ENCODE measurements at places on chromosomes 13 and 19.

- no peak for DNase-seq
These were observed 25.2 kb downstream of the PAN3 start for GRCh38 chr13:28163587-28163986.

DNA sequence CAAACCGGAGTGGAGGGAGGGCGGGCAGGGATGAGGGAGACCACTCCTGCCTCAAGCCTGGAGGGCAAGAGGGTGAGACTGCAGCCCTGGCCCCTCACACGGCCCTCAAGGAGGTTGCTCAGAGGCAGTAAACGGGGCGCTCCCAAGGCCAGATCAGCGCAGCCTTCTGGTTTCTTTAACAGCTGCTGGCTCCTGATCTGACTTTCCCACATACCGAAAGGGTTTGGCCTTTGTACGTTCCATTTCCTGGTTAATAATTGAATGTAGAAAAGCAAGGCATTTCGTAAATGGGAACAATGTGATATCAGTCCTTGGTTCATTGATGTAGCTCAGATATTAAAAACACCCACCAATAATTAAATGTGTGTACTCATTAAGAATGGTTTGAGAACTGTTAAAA, 71.5 kb downstream of the GGACT start:
- DNase-seq: no peak

DNA sequence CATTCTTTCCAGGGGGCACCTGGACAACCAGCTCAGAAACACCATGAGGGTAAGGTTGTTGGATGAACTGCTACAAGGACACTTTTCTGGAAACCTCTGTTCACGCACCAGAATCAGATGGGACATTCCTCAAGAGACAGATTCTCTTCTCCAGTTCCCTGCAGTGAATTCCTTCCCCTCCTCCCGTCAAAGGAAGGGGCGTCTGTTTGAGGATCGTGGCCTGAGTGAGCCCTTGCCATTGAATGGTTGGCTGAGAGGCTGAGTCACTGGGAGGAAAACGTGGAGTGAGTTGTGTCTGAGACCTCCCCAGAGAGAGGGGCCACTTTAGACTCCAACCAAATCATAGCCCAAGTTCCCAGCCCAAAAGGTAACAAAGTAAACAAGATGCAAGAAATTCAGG, 79.4 kb upstream of the ZNF507 start:
- DNase-seq: no peak

GRCh38 chr19:20926796-20927195, 3.7 kb downstream of the ZNF85 start:
- no peak for DNase-seq

DNA sequence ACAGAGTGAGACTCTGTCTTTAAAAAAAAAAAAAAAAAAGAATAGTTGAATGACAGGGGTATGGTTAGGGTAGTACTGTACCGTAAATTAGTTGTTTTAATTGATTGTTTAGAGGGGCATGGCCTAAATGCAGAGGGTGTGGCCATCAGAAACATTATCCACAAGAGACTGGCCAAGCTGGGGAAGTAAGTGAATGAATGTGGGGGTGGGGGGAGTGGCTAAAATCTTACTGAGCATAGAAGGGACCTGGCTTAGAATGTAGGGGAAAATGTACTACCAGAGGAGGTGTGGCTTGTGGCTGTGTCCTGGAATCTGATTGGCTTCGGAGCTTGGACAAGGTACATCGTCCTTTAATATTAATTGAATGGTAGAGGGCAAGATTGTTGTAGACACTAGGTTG, 3.8 kb downstream of the BCL2L12 start:
- DNase-seq: no peak

GRCh38 chr13:95122063-95122462, 179.2 kb downstream of the ABCC4 start:
- DNase-seq: no peak

DNA sequence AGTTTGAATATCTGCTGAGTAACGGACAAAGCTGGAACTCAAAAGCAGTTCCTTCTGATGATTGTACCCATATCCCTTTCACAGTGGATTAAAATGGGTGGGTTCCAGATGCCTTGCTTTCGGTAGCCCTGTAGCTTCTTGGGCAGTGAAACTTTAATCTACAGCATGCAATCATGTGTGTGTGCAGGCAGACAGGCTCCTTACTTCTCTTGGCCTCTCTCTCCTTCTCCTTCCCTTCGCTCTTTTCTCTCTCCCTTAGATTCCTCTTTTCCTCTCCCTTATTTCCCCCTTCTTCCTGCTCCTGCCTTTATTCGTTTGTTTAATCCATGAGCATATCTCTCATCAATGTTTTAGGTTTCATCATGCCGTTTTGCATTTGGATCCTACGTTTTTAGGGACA, 8.1 kb downstream of the DGKH start:
- no peak for DNase-seq

DNA sequence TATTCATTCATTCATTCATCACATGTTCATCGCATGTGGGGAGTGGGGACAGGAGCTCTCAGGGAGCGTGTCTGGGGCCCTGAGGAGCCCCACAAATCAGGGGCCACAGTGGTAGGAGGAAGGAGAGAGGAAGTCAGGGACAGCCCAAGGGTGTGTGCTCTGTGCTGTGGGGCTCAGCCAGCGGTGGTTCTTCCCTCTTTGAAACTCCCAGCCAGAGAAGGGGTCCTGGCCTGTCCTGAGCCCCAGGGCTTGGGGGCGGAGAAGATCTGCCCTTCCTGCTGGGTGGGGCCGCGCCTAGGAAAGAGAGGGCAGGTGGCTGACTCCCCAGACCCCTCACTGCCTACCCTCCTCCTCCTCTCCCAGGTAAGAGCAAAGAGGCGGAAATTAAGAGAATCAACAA, 14.6 kb downstream of the AP2A1 start:
- DNase-seq: no peak

DNA sequence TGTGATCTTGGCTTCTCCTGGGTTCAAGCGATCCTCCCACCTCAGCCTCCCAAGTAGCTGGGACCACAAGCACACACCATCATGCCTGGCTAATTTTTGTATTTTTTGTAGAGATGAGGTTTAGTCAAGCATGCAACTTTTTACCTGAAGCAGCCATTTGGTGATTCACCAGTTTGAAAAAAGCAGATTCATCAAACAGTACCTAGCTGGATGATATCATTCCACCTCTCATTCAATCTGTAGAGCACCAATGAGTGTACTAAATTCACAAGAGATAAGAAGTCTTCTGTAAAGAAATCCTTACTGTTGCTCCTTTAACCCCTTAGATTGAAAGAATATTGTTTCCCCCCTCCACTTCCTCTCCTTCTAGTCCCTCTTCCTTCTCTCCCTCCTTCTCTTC, 261.1 kb upstream of the RFC3 start:
- DNase-seq: no peak

- no peak for DNase-seq
These were observed 12.1 kb downstream of the IGFL1 start for GRCh38 chr19:46241626-46242025.

DNA sequence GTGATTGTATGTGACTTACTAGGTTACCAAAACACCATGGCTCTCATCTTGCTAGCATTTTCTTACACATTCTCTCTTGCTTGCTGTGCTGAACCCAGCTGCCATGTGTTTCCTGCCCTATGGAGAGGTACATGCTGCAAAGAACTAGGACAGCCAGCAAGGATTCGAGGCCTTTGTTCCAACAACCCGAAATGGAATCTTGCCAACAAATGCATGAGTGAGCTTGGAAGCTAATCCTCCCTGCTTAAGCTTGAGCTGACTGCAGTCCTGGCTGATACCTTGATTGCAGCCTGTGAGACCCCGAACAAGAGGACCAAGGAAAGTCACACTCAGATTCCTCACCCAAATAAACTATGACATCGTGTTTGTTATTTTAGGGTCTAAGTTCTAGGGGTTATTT, 651.2 kb downstream of the SLITRK6 start:
- no peak for DNase-seq

GRCh38 chr19:55638864-55639359, 1.9 kb upstream of the ZNF580 start:
- peak; percentile 54 for DNase-seq

DNA sequence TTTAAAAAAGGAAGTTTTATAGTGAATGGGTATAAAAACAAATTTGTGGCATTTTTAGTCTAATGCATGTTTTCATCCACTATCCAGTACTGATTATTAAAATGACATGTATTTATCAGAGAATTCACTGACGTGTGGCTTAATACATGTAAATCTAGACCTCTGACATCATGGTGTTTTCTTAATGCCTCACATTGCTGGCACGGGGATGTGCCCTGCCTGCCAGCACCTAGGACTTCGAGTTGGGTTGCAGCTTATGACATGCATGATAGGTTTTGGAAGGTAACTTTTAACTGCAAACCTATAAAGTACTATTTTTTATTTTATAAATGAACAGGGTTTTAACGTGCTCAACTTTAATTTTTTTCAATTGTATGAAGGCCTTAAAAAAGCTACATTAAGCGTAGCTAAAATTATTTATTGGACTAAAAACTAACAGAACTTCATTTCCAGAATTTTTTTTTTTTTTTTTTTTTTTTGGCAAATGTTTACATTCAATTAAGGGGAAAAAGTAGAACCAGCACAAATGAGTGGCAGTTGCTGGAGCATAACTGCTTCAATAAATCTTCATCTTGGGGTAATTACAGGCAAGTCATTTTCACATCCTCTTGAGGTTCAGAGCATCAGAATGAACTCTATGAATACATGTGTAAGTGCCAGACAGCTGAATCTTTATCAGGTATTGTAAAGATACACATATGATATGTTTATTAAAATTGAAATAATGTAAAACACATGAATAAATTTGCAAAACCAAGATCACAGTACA, 16.3 kb downstream of the METTL21C start:
- no peak for DNase-seq

- DNase-seq: no peak
These were observed 5.1 kb upstream of the DIRAS1 start for GRCh38 chr19:2726160-2726855.

- no peak for DNase-seq
These were observed 85.3 kb downstream of the KCTD12 start for GRCh38 chr13:76800943-76801342.

DNA sequence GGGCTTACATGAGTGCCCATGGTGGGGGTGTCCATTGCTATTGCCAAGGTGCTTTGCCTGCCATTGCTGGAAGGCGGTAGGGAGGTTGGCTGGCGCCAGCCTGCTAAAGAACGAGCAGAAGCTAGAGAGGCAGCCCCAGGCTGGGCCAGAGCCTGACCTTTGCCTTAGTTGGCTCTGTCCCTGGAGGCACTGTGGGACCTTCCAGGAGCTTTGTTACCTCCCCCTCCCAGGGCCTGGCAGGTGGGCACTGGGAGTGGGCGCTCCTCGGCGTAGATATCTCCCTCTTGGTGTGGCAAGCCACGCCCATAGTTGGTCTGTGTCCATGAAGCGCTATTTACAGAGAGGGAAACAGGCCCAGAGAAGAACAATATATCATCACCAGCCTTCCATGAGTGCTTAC, 2.3 kb upstream of the SLC25A42 start:
- DNase-seq: no peak

DNA sequence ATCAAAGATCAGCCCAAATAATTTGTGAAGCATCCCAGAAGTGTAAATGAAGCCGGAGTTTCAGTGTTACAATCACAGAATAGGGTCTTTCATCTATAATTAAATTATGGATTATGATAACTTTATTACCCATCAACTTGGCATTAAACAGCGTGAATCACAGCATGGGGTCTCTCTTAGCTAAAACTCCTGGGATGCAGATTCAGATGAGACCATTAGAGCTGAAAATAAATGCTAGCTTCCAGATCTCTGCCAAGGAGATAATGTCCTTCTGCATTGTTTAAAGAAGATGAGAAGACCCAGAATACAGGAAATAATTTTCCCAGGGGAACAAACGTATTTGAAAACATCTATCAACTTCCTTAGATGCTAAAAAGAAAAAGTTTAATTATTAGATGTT, 546.0 kb upstream of the PCDH9 start:
- DNase-seq: no peak

DNA sequence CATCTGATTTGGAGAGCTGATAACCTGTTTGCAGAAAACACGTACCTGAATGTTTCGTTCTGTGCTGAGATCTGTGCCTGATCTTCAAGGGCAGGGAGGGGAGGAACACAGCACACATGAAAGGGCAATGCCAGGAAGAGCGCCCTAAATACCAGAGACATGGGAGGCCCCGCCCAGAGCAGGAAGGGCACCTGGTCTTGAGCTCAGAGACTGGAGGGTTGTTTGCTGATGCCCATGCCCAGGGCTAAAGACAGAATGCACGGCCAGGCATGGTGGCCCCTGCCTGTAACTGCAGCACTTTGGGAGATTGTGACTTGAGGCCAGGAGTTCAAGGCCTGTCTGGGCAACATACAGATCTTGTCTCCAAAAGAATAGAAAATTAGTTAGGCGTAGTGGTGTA, 183.2 kb downstream of the TUBA3C start:
- DNase-seq: no peak

DNA sequence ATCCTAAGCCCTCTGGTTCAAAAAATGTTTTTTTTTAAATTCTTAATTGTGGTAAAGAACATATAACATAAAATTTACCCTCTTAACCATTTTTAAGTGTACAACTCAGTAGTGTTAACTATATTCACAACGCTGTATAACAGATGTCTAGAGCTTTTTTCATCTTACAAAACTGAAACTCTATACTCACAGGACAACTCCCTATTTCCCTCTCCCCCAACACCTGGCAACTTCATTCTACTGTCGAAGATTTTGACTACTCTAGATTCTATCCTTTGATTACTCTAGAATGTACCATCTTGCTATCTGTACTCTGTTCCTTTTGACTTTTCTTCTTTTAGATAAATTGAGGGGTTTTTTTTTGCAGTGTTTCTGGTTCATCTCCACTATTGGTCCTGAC, 200.4 kb downstream of the KLF12 start:
- DNase-seq: no peak

- DNase-seq: no peak
These were observed 122.8 kb downstream of the SHISA2 start for GRCh38 chr13:25928941-25929505.

DNA sequence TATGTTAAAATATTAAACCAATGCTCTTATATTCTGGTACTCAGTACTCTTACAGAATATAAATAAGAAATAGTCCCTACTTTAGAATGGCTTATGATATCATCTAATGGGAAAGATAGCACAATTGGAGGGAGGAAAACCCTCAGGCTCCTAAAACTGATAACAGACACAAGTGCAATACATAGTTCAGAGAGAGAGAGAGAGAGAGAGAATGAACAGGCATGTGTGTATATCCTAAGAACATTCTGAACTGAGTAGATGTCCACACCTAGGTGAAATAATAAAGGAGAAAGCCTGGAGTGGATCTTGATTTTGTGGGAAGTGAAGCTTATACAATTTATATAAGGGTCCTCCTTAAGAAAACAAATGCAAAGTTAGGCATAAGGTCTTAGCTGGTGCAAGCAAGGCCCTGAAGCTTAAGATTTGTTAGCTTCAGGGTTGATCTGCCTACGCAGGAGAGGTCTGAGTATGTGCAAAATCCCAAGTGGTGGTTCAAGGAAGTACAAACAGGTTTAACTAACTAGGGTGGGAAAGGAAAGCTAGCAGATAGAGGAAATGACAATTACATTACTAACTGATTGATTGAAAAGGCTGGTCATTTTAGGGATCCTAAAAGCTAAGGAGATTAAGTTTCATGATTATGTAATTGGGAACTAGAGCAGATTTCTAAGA, 53.3 kb downstream of the SOX21 start:
- DNase-seq: no peak

GRCh38 chr19:18763674-18764590, 27.2 kb downstream of the COMP start:
- DNase-seq: no peak

Measured in activated CD4-positive, alpha-beta T cell treated with anti-CD3 and anti-CD28 coated beads, Interleukin-2, amount 50 U/mL, for 4 hours (primary cell).